Posterior vena cava (tissue), 2 donors: ENCODE measurements at places on chromosomes 1 and 21. TPM values are rescaled to one million over a fixed set of nuclear protein-coding genes. Genes with fewer than 3 reads are reported as not detected.

DNA sequence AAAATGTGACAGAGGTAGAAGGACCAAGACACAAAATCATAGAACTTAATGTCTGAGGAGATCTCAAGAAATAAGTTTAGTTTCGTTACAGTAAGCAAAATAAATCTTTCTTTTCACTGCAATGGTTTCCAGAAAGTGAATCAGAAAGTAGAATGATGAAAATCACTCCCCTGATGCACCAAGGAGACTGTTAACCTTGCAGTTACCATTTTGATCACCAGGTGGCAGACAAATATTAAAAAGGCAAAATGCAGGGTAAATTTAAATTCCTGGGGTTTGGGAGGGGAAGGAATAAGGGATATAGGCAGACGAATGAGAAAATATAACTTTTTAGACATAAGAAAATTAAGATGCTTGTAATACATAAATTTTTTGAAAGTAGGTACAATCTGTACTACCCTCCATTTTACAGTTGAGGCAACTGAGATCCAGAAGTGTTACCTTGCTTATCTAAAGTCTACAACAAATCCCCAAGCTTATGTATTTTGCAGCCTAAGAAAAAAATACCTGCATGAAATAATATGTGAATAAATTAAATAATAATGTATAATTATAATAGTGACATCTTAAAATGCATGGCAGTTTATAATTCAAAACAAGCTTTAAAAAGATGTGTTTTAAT is 253.2 kb downstream of the CRB1 start:
- no peak for DNase-seq

DNA sequence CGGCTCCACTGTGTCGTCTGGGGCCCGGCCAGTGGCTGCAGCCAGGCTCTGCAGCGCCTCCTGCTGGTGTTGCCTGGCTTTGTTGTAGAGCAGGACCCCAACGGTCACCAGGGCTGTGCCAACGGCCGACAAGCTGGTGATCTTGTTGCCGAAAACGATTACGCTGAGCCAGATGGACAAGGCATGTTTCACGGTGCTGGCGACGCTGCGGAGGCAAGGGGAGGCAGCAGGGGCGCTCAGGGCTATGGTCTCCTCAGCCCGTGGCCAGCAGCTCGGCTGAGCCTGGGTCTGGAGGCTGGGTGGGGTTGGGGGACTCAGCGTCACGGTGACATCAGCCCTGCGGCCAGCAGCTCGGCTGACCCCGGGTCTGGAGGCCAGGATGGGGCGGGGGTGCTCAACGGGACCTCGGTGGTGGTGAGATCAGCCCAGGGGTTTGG is 7.0 kb upstream of the CDK11B start:
- no peak for DNase-seq

DNA sequence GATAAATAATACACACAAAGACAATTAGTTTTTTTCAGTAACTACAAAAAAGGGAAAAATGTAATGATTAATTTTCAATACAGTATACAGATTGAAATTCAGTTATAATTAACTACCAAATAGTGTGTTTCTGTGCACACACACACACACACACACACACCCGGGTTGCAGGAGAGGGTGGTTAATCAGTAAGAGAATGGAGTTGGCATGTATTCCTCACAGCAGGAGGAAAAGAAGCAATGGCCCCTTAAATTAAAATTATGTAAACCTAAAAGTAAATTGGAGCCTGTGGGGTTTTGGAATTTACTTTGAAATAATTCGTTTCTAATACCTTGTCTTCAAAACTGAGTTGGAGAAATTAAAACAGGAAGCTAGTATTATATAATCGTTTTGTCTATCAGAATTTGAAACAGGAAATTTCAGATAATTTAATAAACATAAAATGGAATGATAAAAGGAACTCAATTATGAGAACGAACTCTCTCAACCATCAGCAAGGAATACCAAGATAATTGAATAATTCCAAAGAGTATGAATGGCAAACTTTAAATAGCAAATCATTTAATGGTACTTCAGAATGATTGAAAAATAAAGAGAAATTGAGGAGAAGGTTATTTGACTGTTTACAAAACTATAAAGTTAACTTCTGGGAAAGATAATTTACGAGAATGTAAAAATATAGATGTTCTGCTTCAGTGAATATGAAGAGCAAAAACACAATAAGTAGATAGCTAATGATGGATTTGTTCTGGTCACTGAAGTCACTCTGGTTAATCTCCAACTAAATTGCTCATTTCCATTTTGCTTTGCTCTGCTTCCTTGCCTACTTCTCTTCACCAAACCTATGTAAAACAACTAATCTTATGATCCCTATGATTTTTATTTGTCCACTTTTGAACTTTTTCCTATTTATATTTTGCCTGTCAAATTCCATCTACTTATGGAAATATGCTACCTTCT is 547.9 kb upstream of the ZP4 start:
- no peak for DNase-seq

Gene LCE3E
- total RNA-seq, result not detected

- no peak for DNase-seq
Measured at GRCh38 chr1:29532285-29532684, 296.0 kb downstream of the PTPRU start.

Gene LCE1D
- not detected for total RNA-seq

GRCh38 chr21:23853796-23854379 is 1753.4 kb downstream of the MRPL39 start:
- DNase-seq, result no peak
